ENCODE measurements at places on chromosomes 2 and 18. TPM values are rescaled to one million over a fixed set of nuclear protein-coding genes. Genes with fewer than 3 reads are reported as not detected.

Gene MERTK
- 3.7 TPM for total RNA-seq

Gene NTSR2
- 0.25 TPM for total RNA-seq

Gene CDH2
- 150 TPM for total RNA-seq

Gene REG1B
- not detected for total RNA-seq

Gene FEV
- total RNA-seq: not detected

Gene MROH2A
- total RNA-seq: not detected

Gene RGPD8
- 20.9 TPM for total RNA-seq

Gene PGAP1
- total RNA-seq: 110 TPM
